ENCODE measurements at places on chromosomes 3 and 15.
A peak's percentile ranks its signal among the peaks of the same experiment; 100 is the strongest.

DNA sequence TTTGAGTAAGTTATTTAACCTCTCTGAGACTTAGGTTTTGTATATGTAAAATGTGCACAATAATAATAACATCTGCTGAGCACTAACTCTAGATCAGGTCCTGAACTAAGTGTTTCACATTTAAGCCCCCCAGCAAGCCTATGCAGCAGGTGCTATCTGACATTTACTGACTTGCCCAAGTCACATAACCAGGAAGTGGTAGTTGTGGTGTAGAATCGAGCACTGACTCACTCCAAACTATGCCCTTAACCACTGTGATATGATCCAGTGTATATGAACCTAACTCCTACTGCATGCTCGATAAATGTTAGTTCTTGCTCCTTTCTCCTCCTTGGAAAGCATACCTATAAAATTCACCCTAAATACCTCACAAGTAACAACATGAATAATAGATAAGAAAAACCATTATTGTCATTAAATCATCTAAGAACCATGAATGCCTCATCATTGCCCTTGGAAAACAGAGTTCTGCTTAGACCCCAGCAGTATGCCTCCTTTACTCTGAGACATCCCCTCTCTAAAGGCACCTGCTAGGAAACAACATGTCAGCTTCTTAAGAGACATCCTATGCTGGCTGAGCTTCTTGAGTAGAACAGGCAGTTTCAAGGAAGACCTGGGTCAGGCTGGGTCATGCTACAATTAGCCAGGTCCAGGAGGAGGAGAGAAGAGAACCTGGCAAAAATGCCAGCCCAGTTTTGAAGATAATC lies 3.0 kb upstream of the SHC4 start:
- no peak for DNase-seq

DNA sequence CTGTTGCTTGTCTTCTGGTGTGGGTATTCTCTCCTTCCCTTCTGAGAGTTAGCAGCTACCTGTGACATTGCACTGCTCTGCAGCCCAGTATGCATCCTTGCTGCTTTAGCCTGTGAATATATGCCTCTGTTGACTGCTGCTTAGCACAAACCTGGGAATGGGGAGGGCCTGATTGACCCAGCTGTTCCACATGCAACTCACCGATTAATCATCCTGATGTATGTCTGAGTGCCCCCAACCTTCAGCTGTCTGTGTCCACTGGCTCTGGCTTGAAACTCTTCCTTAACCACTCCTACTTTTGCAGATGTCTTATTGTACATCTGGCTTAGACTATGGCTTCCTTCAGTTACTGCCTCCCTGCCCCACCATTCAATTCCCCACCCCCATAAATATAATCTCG lies 119.1 kb downstream of the RASA2 start:
- DNase-seq: no peak

DNA sequence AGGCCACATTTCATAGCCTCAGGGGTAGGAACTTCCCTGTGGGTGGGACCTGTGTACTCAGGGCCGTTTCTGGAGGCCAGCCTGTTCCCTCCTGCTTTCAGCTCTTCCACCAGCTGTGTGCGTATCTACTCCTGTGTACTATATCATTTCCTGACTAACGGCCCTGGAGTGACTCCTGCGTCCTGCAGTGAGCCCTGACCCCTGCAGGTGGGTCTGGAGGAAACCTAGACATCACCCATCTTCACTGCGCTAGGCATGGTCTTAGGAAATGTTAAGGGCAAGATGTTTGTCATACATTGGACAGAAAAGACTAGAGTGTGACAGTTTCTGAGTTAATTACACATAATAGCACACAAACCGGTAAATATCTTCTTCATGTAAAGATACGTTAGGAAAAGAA lies 297.3 kb downstream of the GABRB3 start:
- no peak for DNase-seq

GRCh38 chr3:65402597-65402996 lies 636.1 kb downstream of the MAGI1 start:
- DNase-seq: no peak

- no peak for DNase-seq
Measured at GRCh38 chr3:58152225-58153015, 58.4 kb downstream of the DNASE1L3 start.

DNA sequence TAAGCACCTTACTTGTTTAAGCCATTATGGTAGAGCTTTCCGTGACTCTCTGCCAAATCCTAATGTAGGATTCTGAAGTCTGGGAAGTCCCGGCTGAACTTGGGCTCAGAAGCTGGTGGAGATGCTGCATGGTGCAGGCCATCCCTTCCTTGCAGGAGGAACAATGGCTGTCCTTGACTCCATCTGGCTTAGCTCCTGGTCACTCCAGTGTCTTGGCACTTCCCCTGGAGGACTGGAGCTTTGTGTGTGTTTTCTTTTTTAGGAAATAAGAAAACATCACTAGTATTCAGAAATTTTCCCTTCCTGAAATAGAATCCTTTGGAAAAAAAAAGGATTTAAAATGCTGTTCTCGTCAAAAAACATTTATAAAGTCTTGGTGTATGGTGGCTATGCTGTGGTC lies 209.3 kb upstream of the ROPN1 start:
- no peak for DNase-seq

- no peak for DNase-seq
Measured at GRCh38 chr3:18422972-18423371, 2.2 kb downstream of the SATB1 start.

DNA sequence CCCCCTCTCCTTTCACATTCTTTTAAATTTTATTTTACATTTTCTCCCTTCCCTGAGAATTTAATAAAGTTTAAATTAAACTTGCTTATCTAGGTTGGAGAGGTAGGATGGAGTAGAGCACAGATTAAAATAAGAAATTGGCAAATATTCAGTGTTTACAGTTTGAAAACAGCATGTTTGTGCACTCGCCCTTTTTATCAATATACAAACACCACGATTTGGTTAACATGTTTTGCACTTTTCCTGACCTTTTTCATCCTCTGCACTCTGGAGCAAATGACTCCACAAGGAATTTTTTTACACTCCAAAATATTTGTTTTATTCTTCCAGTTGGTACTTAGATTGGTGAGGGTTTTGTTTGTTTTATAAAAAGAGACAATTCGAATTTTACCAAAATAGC lies 87.1 kb downstream of the DUT start:
- DNase-seq: no peak

DNA sequence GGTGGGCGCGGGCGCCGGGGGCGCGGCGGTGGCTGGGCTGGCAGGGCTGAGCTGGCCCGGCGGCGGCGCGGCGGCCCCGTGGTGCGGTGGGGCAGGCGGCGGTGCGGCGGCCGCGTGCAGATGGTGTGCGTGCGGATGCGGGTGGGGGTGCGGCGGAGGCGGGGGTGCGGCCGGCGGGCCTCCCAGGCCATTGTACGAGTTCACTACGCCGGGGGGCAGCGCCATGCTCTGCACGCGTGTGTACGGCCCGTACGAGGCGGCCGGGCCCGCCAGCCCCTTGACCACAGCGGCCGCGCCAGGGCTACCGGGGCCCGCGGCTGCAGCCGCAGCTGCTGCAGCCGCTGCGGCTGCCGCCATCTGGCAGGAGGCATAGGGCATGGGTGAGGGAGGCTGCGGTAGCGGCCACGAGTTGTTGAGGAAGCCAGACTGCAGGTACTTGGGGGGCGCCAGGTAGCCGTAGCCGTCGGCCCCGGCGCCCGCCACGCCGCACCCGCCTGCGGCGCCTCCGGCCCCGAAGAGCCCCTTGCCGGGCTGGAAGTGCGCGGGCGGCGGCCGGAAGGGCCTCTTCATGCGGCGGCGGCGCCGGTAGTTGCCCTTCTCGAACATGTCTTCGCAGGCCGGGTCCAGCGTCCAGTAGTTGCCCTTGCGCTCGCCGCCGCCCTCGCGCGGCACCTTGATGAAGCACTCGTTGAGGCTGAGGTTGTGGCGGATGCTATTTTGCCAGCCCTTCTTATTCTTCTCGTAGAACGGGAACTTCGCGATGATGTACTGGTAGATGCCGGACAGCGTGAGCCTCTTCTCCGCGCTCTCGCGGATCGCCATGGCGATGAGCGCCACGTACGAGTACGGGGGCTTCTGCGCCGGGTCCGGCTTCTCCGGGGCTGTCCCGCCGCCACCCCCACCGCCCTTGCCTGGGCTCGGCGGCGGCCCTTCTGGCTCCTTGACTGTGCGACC lies 951 bp downstream of the FOXL2 start:
- no peak for DNase-seq

- no peak for DNase-seq
Measured at GRCh38 chr15:27328608-27329007, 357.6 kb downstream of the GABRG3 start.

- no peak for DNase-seq
Measured at GRCh38 chr3:1374471-1374870, 281.6 kb downstream of the CNTN6 start.

- DNase-seq: no peak
Measured at GRCh38 chr3:99865321-99865720, 47.7 kb downstream of the CMSS1 start.

DNA sequence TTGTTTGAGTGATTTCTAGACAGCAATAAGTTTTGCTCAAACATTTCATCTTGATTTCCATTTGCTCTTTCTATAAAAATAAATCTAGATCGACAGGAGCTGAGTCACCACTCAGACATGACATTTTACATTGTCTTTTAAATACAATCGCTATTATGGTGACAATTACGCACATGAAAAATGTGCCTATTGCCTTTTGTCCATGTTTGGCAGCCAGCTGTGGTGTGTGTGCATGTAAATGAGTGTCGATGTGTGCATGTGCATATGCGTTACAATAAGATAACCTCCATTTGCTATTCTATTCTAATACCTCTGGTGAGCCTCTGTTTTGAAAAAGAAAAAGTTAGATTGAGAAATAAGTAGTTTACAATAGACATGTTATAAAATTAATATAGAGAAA lies 89.7 kb upstream of the GRM7 start:
- DNase-seq: no peak

GRCh38 chr15:91678003-91678402 lies 175.5 kb upstream of the SLCO3A1 start:
- no peak for DNase-seq

DNA sequence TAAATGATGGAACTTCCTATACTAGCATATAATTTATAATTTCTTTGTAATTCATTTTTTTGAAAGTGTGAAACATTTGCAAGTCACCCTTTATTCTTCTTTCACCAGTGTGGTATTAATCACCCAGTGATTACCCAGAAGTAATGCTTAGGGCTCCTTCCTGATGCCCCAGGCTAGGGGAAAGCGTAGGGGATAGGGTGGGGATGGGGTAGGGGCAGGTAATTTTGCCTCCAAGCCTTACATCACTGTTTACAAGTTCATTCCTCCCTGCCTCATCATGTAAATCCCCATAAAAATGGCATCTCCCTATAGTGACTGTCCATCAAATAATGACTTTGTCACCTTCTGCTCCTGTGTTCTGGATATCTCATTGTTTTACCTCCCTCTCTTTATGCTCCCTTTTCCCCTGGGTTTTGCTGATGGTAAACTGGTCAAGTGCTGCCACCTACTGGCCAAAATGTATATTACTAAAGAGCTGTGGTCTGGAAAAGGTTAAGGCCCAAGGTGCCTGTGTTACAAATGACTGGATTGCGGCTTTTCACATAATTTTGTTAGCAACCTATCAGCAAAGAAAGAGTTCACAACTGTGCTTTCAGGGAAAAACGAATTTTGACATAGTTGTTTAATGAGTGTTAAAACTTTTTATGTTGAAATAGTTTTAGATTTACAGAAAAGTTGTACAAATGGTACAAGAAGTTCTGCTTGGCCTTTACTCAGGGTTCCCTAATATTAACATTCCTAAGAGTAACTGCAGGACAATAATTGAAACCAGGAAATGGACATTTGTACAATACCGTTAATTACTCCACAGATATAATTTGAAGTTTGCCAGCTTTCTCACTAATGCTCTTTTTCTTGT lies 54.7 kb downstream of the ONECUT1 start:
- DNase-seq: peak; percentile 44

- no peak for DNase-seq
Measured at GRCh38 chr3:144129536-144130214, 158.1 kb downstream of the DIPK2A start.

- no peak for DNase-seq
Measured at GRCh38 chr3:171383206-171384018, 76.8 kb downstream of the TNIK start.

GRCh38 chr15:91737151-91737818 lies 116.2 kb upstream of the SLCO3A1 start:
- no peak for DNase-seq

DNA sequence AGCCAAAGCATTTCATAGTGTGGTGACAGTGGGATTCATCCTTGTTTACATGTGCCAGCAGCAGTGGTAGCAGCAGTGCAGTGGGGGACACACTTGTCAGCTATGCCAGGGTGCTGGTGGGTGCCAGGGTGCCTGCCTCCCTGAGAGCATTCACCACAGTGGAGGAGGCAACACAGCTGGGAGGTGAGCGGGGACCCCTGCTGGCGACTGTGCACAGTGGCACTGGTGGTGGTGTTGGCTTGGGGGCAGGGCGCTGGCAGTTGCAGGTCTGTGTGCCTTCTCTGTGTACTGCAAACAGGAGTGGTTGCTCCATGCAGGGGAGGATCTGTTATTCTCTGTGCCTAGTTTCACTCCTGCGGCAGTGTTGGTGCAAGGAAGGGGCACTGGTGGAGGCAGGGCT lies 41.2 kb downstream of the CEP63 start:
- DNase-seq: no peak

DNA sequence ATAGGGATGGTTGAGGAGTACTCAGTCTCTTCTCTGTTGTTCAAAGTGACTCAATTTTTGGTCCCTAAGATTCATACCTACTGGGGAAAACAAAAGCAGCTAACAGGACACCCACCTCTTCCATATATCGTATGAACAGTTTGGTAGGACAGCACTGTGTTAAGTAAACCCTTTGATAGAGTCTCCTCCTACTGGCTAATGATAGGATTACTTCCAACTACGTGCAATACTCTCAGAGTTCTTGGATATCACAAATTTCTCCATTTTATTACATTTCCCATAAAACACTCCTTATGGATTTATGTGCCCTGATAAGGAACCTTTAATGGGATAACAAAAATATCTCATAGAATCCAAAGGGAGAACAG lies 200.2 kb upstream of the GOLGA6L4 start:
- DNase-seq: no peak

GRCh38 chr15:63006032-63006878 lies 36.3 kb upstream of the TPM1 start:
- no peak for DNase-seq

GRCh38 chr15:62085740-62086139 lies 19.0 kb downstream of the C2CD4A start:
- no peak for DNase-seq

DNA sequence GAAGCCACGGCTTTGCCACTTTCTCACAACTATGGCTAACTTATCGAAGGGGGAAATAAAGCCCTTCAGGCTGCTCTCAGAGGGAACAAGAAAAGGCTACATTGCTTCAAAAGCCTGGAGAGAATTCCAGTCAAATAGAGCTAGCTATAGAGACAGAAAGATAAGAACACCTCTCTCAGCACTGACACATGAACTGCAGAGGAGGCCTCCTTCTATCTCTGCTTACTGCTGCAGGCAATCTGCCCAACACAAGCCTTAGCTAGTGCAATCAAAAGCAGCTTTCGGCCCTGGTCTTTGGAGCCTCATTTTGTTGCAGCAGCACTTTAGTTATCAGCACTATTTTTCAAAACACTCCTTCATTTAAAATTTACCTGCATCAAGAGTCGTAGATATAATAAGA lies 118.4 kb upstream of the ROBO1 start:
- no peak for DNase-seq

Data from T-helper 1 cell (primary cell).